Cardiac septum (tissue), 1 donor: ENCODE measurements at places on chromosomes 16 and 17. TPM values are rescaled to one million over a fixed set of nuclear protein-coding genes. Genes with fewer than 3 reads are reported as not detected.

Gene C16orf89
- 8.9 TPM for total RNA-seq

Gene KAT7
- 63.2 TPM for total RNA-seq

Gene KRTAP2-3
- not detected for total RNA-seq

Gene CDRT4
- total RNA-seq: 1.8 TPM

Gene HASPIN
- total RNA-seq: 0.30 TPM

Gene NUDT7
- 46.8 TPM for total RNA-seq

Gene CES5A
- not detected for total RNA-seq

Gene RETREG3
- 21.3 TPM for total RNA-seq

Gene PRKCB
- total RNA-seq: 2.3 TPM

Gene ZMYND15
- 0.40 TPM for total RNA-seq

Gene LRRC75A
- total RNA-seq: 1.4 TPM

Gene TBX2
- total RNA-seq: 17.2 TPM

Gene CLEC19A
- not detected for total RNA-seq

Gene SLC5A11
- total RNA-seq: not detected

Gene BICDL2
- total RNA-seq: not detected

Gene GRAPL
- 1.7 TPM for total RNA-seq

Gene CHRNE
- 5.5 TPM for total RNA-seq

Gene CLEC10A
- 3.0 TPM for total RNA-seq

Gene SLC13A2
- not detected for total RNA-seq

Gene NPIPB6
- total RNA-seq: not detected

Gene ABCA10
- 5.6 TPM for total RNA-seq

Gene KRTAP4-5
- total RNA-seq: not detected

Gene RND2
- total RNA-seq: 0.89 TPM
